ENCODE measurements at places on chromosomes 13 and 19. TPM values are rescaled to one million over a fixed set of nuclear protein-coding genes. Genes with fewer than 3 reads are reported as not detected.

C1QTNF9 gene
- not detected for total RNA-seq

GRCh38 chr19:54952591-54953344, 5.4 kb upstream of the NLRP7 start:
- DNase-seq: peak; percentile 3

DNA sequence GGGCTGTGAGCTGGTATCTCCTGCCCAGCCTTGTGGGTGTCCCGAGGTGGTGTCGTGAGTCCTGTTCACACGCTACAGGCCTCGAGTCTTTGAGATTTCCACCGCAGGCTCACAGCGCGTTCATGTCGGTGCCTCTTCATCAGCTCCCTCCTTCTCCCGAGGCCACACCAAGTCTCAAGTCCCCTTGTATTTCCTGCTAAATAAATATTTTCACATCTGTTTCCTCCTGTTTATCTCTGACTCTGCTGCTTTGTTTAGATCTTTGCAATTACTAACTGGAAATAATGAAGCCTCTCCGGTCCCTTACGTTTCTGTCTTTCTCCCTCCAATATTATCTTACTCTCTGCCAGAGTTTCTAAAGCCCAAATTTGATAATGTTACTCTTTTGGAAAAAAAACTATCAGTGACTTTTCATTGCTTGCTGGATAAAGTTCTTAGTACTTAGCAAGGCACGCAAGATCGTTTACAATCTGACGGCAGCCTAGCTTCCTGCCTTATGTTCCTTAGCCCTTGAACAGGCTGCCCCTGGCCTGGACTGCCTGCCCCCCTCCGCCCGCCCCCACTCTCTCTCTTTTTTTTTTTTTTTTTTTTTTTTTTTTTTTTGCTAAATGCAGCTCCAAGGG, 130.5 kb upstream of the RNF113B start:
- peak; percentile 89 for DNase-seq

SHISA7 gene
- not detected for total RNA-seq

GRCh38 chr13:36418022-36418805, 14.1 kb upstream of the CCNA1 start:
- peak; percentile 89 for DNase-seq

- DNase-seq: no peak
Observed at GRCh38 chr19:29001141-29001581, 211.8 kb downstream of the UQCRFS1 start.

ZNF180 gene
- total RNA-seq: 9.5 TPM

YJEFN3 gene
- 0.43 TPM for total RNA-seq

- DNase-seq: no peak
Observed at GRCh38 chr13:111548301-111548700, 227.9 kb downstream of the TEX29 start.

GRCh38 chr13:23600534-23600933, 30.3 kb downstream of the TNFRSF19 start:
- no peak for DNase-seq

- DNase-seq: no peak
Observed at GRCh38 chr19:53272044-53272443, 4.5 kb upstream of the VN1R4 start.

GRCh38 chr19:16361926-16362325, 37.3 kb downstream of the KLF2 start:
- no peak for DNase-seq

HCN2 gene
- total RNA-seq: 0.32 TPM

ZNF91 gene
- total RNA-seq: 13.9 TPM

ZNF554 gene
- total RNA-seq: 3.5 TPM

- no peak for DNase-seq
Observed at GRCh38 chr19:1684573-1684912, 32.1 kb upstream of the TCF3 start.

ZNF835 gene
- not detected for total RNA-seq

GRCh38 chr13:105345730-105346129, 1189.7 kb downstream of the EFNB2 start:
- DNase-seq: no peak

DNA sequence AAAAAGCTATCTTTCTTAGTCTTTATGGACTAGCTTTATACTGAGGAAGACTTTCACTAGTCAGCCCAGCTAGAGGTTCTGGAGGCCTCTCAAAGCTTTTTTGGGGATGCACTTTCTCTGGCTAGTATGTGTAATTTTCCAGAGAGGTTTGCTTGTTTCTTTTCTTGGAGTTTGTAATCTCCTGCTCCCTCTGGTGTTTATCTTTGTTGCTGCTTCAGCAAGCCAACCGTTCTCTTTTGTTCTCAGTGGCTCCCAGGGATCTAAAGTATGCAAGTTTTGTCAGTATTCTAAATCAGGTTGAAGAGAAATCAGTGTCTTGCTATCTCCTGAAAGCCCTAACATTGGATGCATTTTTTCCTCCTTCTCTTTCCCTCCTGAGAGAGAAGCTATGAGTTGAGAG, 121.1 kb upstream of the MYO16 start:
- peak; percentile 3 for DNase-seq

- no peak for DNase-seq
Observed at GRCh38 chr13:111142472-111142871, 27.4 kb downstream of the ARHGEF7 start.

DNA sequence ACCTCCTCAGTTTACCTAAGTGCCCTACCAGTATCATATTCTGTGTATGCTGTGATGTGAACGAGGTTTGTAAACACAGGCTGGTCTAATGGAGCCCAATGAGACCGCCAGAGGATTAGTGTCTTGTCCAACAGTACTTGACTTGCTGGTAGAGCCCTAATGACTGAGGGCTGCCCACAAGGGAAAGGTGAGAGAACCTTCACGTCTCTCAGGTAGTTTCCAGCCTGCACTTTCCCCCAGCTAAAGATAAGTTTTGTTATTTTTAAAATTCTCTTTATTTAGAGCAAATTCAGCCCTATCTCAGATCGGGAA, 498 bp upstream of the RBM26 start:
- DNase-seq: no peak

SMARCA4 gene
- 92.1 TPM for total RNA-seq

GRCh38 chr13:63190219-63190618, 1774.6 kb upstream of the PCDH20 start:
- DNase-seq: no peak

DNA sequence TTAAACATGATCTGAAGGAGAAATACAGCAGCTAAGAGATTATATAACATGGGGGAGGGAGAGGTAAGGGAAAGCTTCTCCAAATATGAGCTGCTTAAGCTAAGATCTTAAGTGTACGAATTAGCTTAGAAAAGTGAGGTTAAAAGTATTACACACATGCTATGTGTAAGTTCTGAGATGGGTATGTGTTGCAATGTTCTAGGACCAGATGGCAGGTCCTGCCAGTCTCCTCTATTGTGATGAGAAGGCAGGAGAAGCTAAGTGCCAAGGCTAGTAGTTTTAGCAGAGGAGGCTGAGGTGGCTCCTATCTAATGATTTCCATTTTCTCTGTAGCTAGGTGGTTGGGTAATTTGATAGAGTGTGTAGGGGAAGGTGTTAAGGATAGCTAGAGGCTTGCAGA, 57.6 kb downstream of the MICU2 start:
- DNase-seq: peak; percentile 47

ZNF571 gene
- 2.6 TPM for total RNA-seq

CHST8 gene
- total RNA-seq: not detected

DNA sequence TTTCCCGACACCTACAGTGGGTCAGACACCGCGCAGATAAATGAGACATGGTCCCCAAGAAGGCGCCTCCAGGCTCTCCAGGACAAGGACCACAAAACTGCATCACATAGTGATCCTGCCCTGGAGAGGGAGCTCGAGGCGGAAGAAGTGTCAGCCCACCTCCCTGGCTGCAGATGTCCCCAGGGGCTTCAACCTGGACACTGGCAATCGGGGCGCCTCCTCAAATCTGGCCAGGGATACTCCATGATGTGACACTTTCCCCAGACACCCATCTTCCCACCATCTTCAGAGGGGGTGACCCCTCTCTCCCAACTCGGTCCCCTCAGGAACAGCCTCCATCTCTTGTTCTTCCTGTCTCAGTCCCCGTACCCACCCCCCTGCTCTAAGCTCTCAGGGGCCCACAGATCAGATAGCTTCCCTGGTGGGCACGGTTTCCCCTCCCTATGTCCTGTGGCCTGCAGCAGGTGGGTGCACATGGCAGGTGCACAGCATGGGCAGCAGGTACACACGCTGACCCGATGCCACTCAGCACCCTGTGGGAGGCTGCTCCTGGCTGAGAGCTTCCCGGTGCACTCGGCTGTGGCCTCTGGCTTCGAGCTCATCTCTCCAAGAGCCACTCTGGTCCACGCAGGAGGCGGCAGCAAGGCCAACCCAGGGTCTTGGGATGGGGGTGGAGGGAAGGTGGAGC, 61.2 kb downstream of the PEPD start:
- no peak for DNase-seq

TMPRSS9 gene
- not detected for total RNA-seq

GRCh38 chr19:9801976-9802375, 16.9 kb downstream of the FBXL12 start:
- no peak for DNase-seq

DNA sequence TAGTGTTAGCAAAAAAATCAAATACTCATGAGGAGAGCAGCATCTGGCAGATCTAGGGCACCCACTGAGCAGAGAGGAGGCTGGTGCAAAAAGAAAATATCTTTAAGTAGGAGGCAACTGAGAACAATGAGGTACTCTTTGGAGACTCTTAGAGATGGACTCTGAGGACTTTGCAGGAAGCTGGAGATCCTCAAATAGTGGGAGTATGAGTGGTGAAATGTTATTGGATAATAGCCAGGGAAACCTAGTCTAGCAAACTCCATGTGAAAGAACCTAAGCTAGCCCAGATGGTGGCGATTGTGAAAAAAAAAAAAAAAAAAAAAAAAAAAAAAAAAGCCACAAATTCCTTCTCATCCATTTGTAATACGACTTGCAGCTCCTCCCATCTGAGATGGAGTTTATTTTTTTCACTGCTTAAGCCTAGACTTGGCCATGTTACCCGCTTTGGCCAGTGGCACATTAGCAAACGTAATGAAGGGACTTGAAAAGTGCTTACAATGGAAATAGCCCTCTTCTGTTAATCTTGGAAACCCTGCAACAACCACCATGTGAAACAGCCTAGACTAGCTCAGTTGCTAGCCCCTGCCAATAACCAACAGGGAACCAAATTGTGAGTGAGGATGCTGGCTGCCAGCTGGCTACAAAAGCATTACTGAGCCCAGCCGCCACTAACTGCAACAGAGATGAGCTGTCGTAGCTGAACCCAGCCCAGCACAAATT, 476.2 kb downstream of the KLF12 start:
- DNase-seq: peak; percentile 41

DNA sequence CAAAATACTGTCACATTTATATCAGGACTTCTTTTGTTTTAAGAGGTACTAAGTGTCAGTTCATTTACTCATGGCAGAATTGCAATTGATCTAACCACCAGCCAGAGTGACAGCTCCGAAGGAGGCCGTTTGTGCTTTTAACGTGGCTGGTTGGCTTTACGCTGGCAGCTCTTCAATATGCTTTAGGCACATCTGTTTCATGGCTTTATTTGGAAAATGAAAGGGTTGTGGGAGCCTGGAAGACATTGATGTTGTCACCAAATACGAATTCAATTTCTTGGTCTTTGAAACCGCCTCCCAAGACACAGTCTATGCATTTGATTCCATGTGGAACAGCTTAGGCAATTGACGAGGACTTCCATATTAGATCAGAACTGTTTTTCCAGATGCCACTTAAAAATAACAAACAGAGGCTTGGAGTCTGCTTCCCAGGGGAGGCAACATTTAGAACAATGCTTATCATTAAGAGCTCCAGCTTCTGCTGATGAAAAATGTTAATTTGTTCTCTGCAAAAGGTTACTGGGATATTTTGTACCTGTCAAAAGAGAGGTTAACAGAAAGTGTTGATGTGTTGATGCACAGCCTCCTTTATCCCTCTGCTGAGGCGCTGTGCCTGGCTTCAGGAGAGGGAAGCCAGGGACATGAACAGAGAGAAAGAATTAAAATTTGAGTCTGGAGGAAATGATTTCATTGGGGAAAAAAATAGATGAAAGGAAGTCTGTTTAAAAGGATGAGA, 64.0 kb upstream of the TNFRSF19 start:
- peak; percentile 38 for DNase-seq

- no peak for DNase-seq
Observed at GRCh38 chr13:38346764-38347163, 2.9 kb upstream of the UFM1 start.

POGLUT2 gene
- 30.2 TPM for total RNA-seq

NLRP4 gene
- total RNA-seq: not detected

- DNase-seq: peak; percentile 71
Observed at GRCh38 chr13:98507282-98507797, 69.6 kb downstream of the STK24 start.

GRCh38 chr13:34941835-34942731, at the start of gene NBEA:
Gene NBEA (plus strand): TSS chr13:34942270. CDS start chr13:34942821, 551 bp downstream.
- DNase-seq: peak; percentile 37

GRCh38 chr19:44308011-44308410, 3.2 kb upstream of the ZNF235 start:
- no peak for DNase-seq

DNA sequence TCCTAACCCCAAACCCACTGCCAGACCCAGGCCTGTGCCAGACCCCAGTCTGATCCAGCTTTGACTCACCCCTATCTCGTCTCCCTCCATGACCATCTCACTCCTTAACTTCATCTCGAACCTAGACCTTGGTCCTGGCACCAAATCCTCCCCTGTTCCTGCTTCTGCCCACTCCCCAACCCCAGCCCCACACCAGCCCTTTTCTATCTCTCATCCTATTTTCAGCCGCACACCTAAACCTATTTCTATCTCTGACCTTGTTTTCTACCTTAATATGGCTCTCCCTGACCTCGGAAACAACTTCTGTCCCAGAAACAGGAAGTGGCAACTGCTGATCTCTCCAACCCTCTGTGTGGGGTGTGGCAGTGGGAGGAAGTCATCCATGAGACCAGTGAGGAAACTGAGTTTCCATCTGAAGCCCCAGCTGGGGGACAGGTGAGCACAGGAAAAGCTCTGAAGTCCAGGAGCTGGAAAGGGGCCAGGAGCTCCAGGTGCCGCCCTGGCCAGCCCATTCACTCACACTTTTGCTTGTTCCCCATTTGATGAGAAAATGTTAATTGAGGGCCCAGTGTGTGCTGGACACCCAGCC, 13.7 kb downstream of the PTH2 start:
- no peak for DNase-seq

FXYD5 gene
- total RNA-seq: 20.3 TPM
